ENCODE measurements at places on chromosomes 1 and 21. TPM values are rescaled to one million over a fixed set of nuclear protein-coding genes. Genes with fewer than 3 reads are reported as not detected.

GRCh38 chr1:190377991-190378390 lies 99.7 kb downstream of the BRINP3 start:
- no peak for DNase-seq

- DNase-seq, result no peak
Observed at GRCh38 chr1:230575886-230576500, 66.3 kb upstream of the COG2 start.

GRCh38 chr1:150560011-150560438 lies 10.8 kb downstream of the ADAMTSL4 start:
- no peak for DNase-seq

DNA sequence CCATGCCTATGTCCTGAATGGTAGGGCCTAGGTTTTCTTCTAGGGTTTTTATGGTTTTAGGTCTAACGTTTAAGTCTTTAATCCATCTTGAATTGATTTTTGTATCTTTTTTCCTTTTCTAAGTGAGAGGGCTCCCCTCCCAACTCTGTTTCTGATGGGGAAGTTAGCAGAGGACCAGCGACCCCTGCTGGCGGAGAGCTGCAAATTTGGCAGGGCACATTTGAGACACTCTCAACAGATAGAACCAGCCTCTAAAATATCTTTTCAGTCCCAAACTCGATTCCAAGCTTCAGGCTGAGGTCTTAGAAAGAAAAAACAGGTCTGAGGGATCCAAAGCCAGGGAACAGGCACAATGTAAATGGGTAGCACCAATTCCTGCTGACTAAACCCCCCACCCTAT lies 32.5 kb downstream of the LRRC3 start:
- DNase-seq, result no peak

- DNase-seq, result no peak
Observed at GRCh38 chr1:186978596-186979556, 150.1 kb downstream of the PLA2G4A start.

Gene LRRC38
- 0.53 TPM for total RNA-seq

Gene MYOC
- 1.4 TPM for total RNA-seq

Gene NUDC
- total RNA-seq, result 9.7 TPM

Gene NUAK2
- total RNA-seq, result 0.90 TPM

Data from urinary bladder (tissue), 4 donors.